ENCODE measurements at places on chromosomes 7 and 10.

GRCh38 chr7:145624618-145625017 lies 492.0 kb upstream of the CNTNAP2 start:
- no peak for DNase-seq

DNA sequence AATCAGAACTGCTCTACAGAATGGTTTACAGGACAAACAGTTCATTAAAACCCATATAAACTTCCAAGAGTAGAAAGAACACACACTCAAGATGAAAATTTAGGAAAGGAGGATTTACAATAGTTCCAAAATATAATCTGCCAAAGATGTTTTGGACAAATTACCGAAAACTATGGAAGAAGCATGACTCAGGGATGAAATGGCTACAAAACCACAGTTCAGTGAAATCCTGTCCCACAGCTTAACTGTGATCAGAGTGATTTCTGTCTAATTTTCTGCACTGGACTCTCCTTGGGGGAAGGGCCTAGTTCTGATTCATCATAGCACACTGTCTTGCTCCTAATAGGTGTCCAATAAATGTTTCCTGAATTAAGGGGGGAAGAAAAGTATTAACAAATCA lies 82.2 kb downstream of the HIPK2 start:
- DNase-seq, result no peak

- no peak for DNase-seq
Measured at GRCh38 chr10:113552014-113552413, 839 bp upstream of the HABP2 start.

DNA sequence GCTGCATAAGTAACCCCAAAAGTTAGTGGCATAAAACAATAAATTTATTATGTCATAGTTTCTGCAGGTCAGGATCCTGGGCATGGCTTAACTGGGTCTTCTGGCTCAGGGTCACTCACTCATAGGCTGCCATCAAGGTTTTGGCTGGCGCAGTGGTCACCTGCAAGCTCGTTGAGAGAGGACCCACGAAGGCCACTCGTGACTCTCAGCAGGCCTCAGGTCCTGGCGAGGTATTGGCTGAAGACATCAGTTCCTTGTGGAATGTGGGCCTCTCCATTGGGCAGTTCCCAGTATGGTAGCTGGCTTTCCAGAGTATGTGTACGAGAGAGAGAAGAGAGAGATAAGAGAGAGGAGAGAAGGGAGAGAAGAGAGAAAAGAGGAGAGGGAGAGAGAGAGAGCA lies 138.3 kb upstream of the KLF14 start:
- DNase-seq, result no peak

GRCh38 chr7:95863-96260 lies 96.5 kb upstream of the FAM20C start:
- no peak for DNase-seq

DNA sequence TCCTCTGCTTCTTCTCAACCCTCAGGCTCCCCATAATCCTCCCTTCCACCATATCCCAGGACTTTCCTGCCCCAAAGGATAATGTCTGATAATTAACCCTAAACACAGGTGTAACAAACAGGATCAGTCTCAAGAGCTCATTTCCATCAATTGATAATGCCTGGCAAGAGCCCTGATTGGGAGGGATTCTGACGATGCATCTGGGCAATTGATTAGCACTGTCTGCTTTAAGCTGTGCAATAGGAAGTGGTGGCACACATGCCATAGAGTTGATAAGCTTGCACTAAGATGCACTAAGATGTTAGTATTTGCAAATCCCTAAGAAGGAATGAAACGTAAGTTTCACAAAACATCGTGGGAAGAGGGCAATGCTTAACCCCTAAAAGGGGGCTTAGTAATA lies 27.4 kb upstream of the EGR2 start:
- no peak for DNase-seq

Measured in stimulated activated naive CD8-positive, alpha-beta T cell treated with anti-CD3 and anti-CD28 coated beads, Interleukin-15, Interleukin-2, amounts not matched to agents 100 U/mL and 50 U/mL, for 24 hours (primary cell).